ENCODE measurements at places on chromosomes 16 and 17.

- DNase-seq: no peak
These were observed 43.1 kb upstream of the AMZ2 start for GRCh38 chr17:68204736-68205135.

- no peak for DNase-seq
These were observed 679.4 kb downstream of the TOX3 start for GRCh38 chr16:51867386-51868065.

- no peak for DNase-seq
These were observed 140.7 kb downstream of the PRKCB start for GRCh38 chr16:23976524-23976923.

DNA sequence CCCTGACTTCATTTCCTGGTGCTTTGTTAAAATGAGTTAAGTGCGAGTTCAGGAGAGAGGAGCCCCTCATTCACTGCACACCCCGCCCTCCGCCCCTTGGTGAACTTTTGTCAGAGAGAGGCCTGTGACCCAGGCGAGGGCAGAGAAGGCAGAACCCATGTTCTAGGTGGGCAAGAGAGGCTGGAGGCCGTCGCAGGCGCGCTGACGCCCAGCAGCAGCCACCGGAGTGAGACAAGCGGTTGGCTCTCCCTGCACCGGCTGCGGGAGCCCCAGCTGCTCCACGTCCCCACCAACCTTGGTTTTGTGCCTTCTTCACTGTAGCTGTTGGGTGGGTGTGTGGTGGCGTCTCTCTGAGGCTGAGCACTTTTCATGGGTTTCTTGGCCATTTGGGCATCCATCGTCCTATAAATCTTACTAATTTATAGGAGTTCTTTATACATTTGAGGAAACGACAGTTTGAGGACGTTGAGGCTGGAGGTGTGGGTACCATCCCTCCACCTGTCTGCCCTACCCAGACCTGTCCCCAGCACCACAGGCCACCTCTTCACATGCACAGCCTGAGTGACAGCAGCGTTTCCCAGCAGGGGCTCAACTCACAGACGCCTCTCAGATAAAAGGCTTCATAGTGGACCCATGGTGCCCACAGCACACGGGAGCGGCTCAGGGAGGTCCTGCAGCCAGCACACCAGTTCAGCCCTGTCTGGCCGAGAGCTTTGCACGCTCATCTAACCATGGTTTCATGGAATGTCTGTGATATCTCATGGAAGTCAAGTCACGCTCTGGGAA, 45.2 kb upstream of the CBFA2T3 start:
- DNase-seq: no peak

DNA sequence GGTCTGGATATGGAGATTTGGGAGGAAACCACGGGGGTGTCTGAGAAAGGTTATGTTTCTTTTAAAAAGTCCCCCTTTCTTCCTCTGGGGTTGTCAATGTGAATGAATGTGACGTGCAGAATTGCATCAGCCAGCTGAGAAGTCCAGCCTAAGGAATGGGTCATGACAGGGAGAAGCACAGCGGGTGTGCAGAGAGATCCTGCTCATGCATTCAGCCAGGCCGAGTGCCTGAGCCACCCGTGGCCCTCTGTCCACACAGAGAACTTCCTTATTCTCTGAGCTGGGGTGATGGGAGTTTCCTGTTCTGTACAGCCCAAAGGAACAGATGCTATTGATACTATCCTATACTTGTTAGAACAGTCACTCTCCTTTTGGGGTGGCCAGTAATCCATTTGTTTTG, 117.9 kb downstream of the CPPED1 start:
- no peak for DNase-seq

DNA sequence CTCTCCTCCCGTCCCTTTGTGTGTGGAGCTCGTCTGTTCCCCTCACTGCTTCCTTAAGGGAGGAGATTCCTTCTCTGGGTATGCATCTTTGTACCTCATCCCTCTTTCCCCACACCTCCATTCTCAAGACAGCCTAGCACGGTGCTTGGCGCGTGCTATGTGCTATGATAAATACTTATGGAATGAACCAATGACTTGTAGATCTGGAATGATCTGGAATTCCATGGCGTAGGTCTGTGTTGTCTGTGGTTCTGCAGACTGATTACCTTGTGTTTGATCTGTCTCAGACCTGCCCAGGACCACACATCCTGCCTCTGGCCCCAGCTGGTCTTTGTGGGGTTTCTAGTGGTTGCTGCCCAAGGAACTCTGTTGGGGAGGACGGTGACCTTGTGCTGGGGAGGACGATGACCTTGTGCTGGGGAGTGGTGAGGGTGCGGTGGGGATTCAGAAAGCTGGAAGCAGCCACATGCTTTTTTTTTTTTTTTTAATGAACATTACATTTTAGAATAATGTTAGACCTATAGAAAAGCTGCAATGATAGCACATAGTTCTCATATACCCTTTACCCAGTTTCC, 33.5 kb upstream of the ETV4 start:
- DNase-seq: peak; percentile 56

GRCh38 chr17:67386965-67387551, 10.0 kb downstream of the PITPNC1 start:
- peak; percentile 56 for DNase-seq

DNA sequence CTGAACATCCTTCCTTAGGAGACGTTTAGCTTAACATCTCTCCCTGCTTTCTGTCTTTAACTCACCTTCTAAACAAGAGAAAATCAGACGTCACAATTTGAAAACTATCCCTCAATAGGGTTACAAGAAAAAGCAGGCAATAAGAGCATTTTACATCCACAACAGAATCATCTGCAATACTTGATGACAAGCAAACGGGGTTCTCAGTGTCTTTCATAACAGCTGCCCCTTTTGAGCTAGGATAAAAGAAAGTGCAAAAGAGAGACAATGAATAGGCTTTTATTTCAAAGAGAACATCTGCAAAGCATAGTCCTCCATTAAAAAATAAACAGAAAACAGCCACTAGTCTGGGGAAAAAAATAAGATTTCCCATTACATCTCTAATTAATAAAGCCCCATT, 13.2 kb downstream of the XYLT1 start:
- DNase-seq: no peak

DNA sequence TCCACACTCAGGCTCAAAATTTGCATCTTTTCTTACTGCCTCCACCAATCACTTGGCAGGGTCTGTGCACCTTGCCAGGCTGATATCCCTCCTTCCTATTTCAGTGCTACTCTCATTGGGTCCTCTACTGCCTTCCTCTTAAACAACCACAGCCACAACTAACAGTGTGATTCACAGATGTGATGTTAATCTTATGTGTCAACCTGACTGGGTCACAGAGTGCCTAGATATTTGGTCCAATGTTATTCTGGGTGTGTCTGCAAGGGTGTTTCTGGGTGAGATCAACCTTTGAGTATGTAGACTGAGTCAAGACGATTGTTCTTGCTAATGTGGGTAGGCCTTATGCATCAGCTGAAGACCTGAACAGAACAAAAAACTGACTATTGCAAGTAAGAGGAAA, 51.3 kb upstream of the IRX6 start:
- DNase-seq: no peak

GRCh38 chr17:46074540-46074939, 75.5 kb downstream of the STH start:
- no peak for DNase-seq

- no peak for DNase-seq
These were observed 58.7 kb downstream of the SDK2 start for GRCh38 chr17:73585583-73585982.

- no peak for DNase-seq
These were observed 9.4 kb downstream of the CYGB start for GRCh38 chr17:76528156-76528527.

GRCh38 chr17:56976941-56977608, 856 bp upstream of the SCPEP1 start:
- DNase-seq: peak; percentile 9

DNA sequence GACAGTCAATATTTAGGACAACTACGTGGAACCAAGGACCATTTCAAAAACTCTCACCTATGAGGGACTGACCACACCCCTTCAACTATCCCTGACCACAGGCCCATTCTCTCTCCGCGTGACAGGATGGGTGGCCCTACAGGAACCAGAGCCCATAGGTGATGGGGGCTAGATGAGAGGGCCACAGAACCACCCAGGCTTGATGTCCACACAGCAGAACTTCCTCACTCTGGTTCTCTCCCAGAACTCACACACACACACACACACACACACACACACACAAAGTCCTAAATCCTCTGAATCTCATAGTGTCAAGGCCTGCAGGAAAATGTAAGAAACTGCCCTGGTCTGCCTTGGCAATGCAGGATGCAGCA, 1.5 kb downstream of the ZNF319 start:
- no peak for DNase-seq

GRCh38 chr16:78925083-78925767, 675.3 kb downstream of the MAF start:
- no peak for DNase-seq

DNA sequence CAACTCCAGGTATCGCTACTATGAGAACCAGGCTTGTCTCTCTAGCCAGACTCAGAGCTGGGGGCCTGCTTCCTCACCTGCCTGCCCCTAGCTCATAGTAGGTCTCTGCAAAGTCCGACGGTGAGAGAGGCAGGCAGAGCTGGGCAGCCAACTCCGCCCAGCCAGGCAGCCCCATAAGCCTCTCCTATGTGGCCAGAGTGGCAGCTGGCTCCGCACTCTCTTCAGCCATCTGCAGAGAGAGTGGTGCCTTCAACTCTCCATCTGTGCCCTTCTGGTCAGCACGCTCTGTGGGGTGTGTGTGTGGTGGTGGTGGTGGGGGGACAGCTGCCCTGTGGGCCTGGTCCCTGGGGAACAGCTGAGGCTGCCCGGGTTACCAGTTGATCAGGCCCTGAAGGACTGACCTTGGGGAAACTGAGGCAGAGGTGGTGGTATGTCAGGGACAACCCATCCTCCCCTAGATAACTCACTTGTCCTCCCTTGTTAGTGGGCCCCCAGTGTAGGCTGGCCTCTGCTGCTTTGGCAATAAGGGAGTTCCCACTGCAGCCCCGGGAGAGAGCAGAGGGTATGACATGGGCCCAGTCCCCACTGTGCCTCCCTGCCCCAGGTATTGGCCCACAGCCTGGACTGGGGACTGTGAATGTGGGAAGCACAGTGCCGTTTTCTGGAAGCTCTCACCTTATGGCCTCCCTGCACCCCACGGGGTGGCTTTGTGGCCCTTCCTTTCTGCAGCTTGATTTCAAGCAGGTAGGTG, 1.8 kb upstream of the ADGRG1 start:
- no peak for DNase-seq

GRCh38 chr17:76166906-76167305, 25.9 kb upstream of the FOXJ1 start:
- DNase-seq: no peak

GRCh38 chr16:67927131-67927941, 4.3 kb downstream of the CTRL start:
- no peak for DNase-seq

GRCh38 chr17:52181782-52182181, 23.3 kb upstream of the CA10 start:
- no peak for DNase-seq

GRCh38 chr17:65071861-65072260, 15.3 kb upstream of the GNA13 start:
- DNase-seq: peak; percentile 71

DNA sequence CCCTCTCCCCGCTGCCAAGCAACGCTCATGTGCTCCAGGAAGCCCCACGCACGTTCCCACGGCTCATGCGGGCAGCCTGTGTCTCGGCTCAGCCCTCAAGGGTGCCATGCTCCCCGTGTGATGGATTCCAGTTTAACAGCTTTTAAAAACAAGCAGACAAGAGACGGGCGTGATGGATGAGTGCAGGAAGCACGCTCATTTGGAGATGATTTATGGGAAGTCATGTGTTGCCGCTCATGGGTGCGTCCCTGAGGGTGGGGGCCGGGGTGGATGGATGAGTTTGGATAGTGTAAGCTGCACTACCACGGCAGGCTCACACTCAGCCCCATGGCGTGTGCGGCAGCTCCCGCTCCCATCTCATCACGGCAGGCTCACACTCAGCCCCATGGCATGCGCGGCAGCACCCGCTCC, 132.8 kb downstream of the RBFOX3 start:
- no peak for DNase-seq

- DNase-seq: no peak
These were observed 27.7 kb downstream of the UNK start for GRCh38 chr17:75812096-75813013.

DNA sequence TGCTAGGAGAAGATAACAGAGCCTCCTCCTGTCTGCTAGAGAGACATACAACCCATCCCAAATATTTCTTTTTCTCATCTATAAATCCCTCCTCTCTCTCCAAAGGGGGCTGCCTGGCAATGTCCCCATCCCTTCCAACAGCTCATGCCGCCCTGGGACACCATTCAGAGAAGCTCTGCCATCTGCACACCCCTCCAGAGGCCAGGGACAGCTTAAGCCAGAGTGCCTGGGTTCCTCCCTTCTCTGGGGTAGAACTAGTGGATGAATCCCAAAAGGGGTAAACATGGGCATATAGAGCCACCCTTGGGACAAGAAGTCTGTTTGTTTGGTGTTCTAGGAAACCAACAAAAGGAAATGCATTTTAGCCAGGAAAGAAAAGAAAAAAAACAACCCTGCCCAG, 2.6 kb upstream of the LPO start:
- DNase-seq: no peak

DNA sequence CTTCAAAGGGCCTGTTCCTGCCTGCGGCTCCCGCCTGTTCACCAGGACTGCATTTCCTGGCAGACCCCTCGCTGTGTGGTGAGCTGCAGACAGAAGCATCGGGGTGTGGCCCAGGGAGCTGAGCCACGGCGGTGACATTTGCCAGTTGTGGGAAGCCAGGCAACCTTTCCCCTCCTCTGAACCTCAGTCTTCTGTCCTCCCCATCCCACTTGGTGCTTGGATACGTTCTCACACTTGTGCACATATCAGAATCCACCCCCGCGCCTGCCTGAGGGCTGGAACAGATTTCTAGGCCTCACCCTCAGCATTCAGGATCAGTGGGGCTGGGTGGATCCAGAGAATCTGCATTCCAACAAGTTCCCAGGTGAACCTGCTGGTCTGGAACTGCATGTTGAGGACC, 63.5 kb downstream of the CRISPLD2 start:
- no peak for DNase-seq

GRCh38 chr17:34542700-34543336, 36.6 kb upstream of the TMEM132E start:
- DNase-seq: no peak

DNA sequence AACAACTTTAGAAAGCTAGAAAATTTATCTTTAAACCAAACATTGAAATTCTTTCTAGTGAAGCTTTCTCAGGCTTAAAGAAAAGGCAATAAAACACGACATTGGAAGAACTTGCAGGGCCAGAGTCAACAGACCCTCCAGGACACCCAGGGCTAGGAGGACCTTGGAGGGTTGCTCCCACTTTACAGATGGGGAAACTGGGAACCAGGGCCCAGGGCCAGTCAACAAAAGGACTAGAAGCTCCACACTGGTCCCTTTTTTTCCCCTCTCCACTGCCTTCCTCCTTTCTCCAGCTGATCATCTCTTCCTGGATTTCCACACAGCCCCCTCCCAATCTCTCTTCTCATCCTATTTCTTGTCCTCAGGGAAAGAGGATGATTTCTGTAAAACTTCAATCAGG, 307.7 kb upstream of the CDH5 start:
- no peak for DNase-seq

- peak; percentile 31 for DNase-seq
These were observed 11.7 kb downstream of the RHBDL3 start for GRCh38 chr17:32277284-32277683.

GRCh38 chr16:70151391-70151790, 22.2 kb upstream of the CLEC18C start:
- DNase-seq: no peak
